ENCODE measurements at places on chromosomes 7 and 10.

- no peak for DNase-seq
Measured at GRCh38 chr10:22618078-22618785, 96.1 kb downstream of the PIP4K2A start.

DNA sequence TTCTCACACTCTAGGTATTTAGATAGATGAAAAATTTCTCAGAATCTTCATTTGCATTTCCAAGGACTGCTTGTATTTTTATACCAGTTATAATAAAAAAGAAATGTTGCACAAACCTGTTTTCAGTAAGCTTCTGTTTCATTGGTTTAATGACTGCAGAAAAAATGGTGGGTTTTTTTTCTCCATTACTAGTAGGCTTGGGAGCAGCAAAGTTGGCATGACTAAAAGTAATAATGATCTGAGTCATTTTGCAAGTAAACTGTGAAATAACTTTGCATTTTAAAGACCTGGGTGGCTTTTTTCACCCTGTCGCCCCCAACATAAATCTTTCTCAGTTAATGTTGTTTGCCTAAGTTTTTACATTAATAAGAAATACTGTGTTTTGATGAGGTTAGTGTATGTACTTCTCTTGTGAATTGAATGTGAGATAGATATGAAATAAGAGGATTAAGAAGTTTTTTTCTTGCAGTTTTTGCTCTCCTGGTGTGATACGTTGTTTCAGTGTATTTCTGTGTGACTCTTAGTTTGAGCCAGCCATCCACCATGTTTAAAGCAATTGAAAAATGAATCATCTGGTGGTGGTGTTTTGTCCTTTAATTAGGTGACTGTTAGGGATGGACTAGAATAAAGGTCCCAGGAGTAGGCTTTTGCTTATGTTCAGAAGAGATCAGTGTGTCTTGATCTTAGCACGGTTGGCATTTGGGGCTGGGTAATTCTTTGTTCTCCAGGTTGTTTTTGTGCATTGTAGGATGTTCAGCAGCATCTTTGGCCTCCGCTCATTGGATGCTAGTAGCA, 1.8 kb downstream of the GNAI1 start:
- peak; percentile 27 for DNase-seq

DNA sequence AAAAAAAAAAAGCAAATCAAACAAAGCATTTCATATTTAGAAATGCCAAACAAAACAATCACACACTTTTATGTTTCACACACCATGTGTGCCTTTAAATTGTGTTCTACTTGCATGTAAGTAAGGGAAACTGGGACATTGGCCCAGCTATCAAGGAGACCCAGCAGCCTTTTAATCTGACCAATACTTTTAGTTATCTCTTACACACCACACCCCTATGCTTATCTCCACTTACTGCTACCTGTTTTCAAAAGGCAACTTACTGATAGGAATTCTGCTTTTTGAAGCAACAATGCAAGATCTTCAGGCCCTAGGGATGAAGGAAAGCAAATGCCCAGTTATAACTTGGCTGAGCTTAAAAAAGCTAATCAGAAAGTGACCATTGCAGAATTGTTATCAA, 1244.8 kb upstream of the SORCS1 start:
- DNase-seq: no peak

DNA sequence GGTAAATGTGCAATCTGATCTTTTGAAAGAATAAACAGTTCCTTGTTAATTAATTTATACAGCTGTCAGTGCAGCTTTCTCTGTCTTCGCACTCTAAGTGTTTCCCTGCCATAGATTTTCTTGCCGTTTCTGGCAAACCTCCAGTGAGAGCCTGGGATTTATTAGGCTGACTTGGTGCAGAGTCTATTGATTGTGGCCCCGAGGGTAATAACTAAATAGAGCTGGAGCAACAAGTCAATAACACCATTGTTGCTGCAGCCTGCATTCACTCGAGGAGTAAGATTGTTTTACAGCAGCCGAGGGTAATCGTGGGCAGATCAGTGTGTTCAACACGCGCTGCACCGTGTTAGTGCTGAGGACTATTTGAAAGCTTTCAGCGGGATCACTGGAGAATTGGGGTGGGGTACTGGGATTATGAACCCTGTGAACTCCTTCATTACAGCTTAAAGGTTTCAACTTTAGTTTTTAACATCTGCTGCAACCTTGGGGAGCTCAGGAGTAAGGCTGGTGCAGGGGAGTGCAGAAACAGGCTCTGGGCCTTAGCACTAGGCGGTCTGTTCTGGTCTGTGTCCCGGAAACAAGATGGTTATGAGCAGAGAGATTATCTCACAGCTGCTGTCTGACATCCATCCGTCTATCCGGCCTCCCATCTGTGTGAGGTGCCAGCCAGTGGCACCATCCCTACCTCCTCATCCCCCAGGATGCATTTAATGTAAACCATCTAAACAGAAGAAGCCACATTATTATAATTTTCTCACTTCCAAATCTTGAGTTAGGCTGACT, 174.0 kb upstream of the TCF7L2 start:
- DNase-seq: no peak

DNA sequence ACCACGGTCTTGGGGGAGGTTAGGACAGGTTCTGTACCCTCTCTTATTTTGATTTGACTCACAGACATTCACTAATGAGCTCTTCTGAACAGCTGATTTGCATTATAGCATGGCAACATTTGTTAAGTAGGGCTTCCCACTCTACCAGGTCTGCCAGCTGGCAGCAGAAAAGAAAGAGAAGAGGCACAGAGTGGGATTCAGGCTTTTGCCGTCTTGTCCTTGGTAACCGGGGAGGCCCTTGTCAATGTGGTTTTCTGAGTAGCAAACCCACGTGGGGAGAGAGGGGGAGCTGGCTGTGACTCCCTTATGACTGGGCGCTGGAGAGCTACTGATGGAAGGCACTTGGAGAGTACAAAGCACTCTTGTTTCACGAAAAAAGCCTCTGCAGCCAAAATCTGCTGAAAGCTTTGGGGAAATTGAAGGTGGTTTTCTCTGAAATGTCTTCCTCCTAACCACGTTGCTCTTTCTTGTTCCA, 355.3 kb upstream of the GALNT17 start:
- DNase-seq: no peak

GRCh38 chr10:77835669-77836086, 90.9 kb downstream of the DLG5 start:
- DNase-seq: no peak

DNA sequence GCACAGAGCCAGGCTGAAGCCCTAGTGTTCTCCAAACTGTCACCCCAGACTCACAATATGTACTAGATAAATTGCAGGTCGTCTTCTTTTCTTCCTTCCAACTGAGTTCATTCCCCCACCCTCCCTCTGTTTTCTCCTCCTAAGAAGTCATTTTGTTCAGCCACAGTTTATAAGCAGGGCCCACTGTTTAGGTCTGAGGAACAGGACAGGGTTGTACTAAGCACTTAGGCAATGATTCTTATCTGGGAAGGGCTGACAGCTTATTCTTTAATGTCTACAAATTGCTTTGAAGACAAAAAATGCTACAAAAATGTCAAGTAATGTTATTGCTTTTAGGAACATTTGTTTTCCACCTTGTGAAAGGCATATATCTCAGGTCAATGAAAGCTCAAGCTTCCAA, 59.1 kb downstream of the CDC123 start:
- no peak for DNase-seq

GRCh38 chr7:5519515-5519928, 95.9 kb upstream of the TNRC18 start:
- DNase-seq: no peak

GRCh38 chr7:5287802-5288201, 5.1 kb downstream of the SLC29A4 start:
- DNase-seq: no peak

- DNase-seq: no peak
Measured at GRCh38 chr10:99529591-99530107, 3.1 kb upstream of the NKX2-3 start.

GRCh38 chr10:48649349-48649944, 35.2 kb upstream of the WDFY4 start:
- DNase-seq: no peak

DNA sequence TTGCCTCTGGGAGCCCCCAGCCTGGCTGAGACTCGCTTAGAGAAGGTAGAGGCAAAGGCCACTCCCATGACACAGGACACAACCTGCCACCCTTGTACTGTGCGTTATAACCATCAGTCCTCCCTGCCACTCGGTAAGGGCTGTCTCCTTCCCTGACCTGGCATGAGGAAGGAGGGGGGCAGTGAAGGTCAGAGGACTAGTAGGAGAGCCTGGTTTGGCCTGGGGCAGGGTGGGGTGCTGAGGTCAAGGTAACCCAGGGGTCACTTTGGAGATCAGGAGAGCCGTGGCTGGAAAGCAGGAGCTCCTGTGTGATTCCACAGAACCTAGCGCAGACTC, 6.9 kb upstream of the TNRC18 start:
- no peak for DNase-seq

DNA sequence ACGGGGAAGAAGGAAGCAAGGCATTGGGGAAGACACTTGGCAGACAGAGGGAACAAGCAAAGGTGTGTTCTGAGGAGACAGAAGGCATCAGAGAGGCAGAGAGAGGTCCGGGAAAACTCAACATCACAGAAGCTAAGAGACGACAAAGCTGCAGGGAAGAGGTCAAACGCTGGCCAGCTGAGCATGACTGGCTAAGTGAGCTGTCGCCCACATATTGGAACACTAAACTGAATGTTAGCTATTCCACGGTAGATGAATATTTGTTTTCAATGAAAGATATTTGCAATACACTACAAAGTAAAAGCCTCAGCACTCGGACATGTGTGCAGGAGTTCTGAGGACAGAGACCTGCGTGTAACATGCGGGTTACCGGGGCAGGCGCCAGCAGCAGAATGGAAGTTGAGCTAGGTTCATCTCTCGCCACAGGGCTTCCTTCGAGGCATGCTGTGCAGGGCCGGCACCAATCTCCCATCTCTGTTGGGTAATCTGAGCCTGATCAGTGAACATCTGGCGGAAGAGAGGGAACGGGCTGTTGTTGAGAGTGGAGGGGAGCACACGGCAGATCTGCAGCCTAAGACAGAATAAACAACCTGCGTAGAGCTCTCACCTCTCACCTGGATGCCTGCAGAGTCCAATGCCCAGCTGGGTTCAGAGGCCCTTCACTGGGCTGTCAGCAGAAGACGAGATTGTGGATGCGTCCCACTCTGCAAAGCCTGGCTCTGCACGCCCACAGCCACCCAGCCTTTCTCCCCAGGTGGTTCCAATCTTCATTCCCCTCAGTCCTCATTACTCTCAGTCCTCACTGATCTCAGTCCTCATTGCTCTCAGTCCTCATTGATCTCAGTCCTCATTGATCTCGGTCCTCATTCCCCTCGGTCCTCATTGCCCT, 35.9 kb downstream of the INSIG1 start:
- DNase-seq: no peak

DNA sequence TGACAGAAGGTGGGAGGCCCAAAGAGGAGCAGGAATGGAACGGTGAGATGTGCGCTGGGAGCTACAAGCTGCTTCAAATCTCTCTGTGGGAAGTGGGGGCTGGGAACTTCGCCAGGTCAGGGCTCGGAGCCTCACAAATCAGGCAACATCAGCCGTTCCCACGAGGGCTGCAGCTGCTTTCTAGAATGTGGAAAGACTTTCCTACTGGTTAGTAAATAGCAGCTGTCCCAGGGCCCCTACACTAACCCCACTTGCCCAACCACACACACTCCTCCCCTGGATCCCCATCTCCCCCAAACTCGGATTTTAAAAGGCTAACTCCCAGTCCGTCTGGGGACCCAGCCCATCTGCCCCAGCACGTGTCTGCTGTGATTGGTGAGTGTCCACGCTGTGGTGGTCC, 40.6 kb upstream of the PITRM1 start:
- no peak for DNase-seq

GRCh38 chr7:30755384-30756154, 3.6 kb downstream of the INMT start:
- no peak for DNase-seq

- DNase-seq: no peak
Measured at GRCh38 chr7:157405914-157406810, 69.4 kb downstream of the DNAJB6 start.

- DNase-seq: no peak
Measured at GRCh38 chr7:127870231-127870907, 160.9 kb downstream of the LRRC4 start.

DNA sequence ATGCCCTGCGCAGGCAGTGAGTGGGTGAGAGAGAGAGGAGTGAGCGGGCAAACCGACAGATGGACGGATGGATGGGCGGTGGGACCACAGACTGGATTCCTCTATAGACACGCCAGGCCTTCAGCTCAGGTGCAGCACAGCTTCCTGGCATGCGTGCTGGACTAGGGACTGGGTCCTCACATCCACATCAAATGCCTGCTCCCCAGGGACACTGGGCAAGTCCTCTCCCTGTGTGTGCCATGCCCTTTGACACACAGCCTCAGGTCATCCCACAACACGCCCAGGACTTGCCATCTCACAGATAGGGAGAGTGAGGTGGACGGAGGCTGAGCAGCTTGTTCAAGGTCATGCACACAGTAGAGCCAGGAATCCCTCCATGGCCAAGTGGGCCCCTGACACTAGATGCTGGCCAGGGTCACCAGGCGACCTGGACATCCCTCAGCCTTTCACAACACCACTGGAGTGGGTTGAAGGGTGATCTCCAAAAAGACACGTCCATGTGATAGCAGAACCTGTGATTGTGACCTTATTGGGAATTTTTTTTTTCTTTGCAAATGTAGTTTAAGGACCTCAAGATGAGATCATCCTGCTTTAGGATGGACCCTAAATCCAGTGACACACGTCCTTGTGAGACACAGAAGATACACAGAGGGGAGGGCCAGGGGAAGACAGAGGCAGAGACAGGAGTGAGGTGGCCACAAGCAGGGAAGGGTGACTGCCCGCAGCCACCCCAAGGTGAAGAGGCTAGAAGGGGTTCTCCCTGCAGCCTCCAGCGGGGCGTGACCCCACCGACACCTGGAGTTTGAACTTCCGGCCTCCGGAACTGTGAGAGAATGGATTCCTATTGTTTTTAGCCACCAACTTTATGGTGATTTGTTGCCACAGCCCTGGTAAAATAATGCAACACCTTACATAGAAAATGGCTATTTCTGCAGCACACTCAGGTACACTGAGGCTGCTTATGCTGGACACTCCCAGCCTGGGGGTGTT, 155.0 kb upstream of the CHST15 start:
- DNase-seq: no peak

DNA sequence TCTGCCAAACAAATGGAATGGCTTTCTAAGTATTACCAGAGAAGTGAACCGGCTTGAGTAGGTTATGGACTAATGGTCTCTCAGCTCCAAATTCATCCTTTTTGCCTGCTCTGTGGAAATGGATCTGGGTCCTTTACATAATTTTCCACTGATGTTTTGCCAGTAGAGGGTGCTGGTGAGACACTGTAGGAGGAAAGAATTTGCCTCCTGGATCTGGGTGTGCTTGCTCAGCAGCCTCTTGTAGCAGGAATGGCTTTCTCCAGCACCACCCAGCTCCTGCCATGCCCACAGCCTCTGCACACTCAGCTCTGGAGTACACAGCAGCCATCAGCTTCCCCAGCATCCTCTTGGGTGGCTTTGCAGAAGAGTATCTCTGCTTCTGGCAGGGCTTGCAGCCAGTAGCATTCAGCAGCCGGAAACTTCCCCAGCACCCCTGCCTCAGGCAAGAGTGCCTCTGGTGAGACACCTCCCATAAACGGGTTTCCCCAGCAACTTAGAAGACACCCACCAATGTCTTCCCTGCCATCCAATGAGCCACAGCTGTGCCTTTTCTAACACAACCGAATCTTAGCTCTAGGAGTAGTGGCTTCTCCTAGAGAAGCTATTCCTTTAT, 235.0 kb upstream of the PLPP4 start:
- DNase-seq: no peak

GRCh38 chr7:73611017-73611555, 13.2 kb downstream of the MLXIPL start:
- DNase-seq: no peak

Data from NCI-H2081 (cell line).